ENCODE measurements at places on chromosomes 16 and 17.

GRCh38 chr16:912684-913613 is 57.8 kb downstream of the LMF1 start:
- DNase-seq = no peak

GRCh38 chr17:72004011-72004427 is 116.8 kb upstream of the SOX9 start:
- no peak for DNase-seq

DNA sequence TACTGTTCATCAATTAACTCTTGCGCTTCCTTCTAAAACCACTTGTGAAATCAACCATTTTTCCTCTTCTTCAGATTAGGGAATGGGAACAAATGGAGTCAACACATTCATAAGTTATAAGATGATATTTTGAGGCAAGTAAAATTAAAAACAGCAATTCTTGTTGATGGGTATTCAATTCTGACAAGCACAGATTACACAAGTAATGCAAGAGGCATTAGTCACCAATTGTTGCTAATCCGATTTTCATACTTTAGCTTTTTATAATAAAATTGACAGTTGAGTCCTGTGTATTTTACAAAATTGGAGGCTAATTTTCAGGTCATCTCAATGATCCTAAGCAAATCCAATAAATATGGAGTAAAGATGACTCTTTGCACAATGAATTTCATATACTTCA is 918.4 kb upstream of the SOX9 start:
- no peak for DNase-seq

GRCh38 chr17:80941743-80942422 is 49.8 kb upstream of the CHMP6 start:
- no peak for DNase-seq

DNA sequence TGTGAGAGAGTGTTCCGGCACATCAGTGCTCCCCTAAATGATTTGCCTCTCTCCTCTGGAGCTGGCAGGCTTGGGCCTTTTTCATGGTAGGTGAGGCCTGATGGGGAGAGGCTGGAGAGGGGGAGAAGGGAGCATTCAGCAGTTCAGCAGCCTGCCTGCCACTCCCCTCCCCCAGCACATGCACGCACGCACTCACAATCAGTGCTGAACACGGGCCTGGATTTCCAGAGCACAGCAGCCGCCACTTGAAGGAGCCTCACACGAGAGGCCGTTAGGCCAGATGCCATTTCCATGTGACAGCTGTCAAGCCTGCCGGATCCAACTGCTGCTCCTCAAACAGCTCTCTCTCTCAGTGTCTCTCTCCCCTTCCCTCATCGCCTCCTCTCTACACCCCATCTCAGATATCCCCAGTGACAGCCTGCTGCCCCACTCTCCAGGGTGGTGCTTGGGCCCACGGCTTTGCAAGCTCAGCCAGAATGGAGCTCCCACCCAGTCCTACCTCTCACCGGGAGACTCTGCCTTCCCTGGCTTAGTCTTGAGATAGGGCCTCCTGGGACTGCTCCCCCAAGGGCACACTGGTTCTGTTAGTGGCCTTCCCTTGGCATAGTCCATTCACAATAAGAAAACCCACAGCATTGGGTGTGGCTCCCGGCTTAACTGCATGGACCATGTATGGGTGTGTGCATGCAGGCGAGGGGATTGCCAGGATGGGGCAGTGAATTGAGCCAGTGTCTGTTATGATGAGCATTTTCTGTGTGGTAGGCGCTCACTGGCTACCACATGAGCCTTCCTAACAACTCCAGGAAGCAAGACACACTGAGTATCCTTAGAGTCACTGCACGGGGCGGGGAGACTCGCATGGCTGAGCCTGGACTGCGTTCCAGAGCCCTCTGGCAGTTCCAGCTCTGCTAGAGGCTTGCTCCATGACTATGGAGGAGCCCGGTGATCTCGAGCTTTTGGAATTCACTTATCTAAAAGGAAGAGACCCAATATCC is 226.2 kb downstream of the CCDC182 start:
- no peak for DNase-seq

GRCh38 chr16:27323781-27324561 is 10.2 kb downstream of the IL4R start:
- DNase-seq = no peak

DNA sequence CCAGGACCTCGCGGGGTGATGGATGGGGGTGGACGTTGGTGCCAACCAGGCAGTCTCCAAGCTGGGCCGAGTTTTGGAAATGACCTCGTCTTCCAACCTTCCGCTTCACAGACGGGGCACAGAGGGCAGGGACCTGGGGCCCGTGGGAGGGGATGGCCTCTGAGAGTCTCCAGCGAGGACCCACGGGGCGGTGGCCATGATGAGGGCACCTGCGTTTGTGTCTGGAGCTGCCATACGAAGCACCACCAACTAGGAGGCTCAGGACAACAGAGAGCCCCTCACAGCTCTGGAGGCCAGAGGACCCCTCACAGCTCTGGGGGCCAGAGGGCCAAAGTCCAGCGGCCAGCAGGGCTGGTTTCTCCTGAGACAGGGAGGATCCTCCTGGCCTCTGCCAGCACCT is 26.5 kb downstream of the SOX8 start:
- no peak for DNase-seq

DNA sequence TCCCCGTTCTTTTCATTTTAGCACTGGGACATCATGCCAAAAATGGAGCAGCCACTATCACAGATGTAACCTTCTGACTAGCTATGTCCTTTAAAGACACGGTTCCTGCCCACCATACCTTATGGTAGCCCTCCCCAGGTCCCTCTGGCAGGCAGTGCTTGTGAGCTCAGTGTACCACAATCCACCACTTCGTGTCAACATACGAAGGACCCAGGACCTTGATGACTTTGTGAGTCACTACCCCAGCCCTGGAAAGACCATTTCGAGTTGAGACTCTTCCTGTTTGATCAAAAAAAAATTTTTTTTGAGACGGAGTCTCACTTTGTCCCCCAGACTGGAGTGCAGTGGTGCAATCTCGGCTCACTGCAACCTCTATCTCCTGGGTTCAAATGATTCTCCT is 21.0 kb upstream of the FLCN start:
- no peak for DNase-seq

DNA sequence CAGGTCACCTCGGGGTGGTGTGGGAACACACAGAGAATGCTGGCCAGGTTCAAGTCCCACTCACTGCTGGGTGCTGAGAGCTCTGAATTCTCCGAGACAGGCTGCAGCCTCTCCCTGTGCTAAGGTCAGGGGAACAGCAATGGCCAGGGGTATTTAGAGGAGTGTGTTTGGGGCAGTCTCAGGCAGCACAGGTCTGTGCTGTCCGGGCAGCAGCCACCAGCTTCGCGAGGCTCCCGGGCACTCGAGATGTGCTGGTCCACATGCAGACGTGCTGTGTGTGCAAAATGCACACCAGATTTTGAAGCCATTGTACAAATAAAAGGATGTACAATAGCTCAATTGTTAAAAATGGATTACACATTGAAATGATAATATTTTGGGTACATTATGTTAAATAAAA is 7.1 kb downstream of the NHERF1 start:
- no peak for DNase-seq

DNA sequence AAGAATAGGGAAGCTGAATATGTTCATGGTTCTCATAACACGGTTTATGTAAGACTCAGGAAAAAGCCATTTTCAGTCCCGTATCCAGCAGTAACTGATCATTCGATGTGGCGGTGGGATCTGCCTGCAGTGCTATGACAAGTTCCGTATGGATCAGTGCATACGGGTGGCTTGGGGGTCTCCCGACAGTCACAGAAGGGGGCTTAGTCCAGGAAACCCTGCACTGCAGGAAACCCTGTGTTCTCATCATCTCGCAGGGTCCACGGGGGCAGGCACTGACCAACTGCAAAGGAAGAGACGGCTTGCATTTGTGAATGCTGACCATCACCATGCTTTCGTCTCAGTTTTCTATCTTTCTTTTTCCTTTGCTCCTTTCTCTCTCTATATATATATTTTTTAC is 7.7 kb downstream of the MTHFSD start:
- DNase-seq = no peak

DNA sequence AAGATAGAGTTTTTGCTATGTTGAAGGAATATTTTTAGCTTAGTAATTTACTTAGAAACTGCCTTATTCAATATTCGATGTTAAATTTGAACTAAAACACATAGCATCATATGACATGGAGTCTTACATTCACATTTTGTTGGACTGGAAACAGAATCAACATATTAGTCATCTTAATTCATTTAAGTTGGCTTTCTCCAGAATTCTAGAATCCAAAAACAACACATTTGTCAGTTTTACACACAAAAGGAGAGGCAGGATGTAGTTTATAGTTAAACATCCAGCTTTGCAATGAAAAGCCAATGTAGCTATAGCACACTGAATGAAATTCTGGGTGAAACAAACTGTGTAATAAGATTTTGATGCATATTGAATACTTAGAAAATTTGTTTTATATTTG is 43.3 kb downstream of the WWOX start:
- DNase-seq = no peak

- no peak for DNase-seq
These were observed 19.1 kb downstream of the WIPI1 start for GRCh38 chr17:68437979-68438822.

DNA sequence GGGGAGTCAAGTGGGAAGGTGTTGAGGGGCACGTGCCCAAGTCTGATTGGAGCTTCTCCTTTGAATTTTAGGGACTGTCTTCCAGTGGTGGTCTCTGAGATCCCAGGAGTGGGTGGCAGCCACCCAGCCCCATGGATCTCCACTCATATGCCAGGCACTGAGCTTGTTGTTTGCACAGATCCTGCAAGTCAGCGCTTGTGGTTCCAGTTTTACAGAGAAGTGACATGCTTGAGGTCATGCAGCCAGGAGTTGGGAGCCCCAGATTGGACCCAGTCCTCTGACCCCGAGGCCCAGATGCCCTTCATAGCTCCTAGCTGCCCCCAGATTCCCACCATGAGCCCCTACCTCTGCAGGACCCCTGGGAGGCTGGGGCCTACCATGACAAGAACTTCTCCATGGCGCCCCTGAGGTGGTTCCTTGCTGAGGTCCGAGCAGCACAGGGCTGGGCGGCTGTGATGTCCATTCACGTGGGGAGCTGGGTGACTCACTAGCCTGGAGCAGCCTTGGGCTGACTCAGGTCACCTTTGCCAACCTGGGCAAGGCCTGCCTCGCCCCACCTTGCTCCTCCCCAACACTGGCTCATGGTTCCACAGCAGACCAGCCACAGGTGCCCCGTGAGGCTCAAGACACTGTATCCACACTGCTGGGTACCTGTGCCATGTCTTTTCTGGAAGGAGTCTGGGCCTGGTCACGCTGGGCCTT is 47.4 kb downstream of the RAI1 start:
- DNase-seq = no peak

GRCh38 chr16:86553356-86553755 is 1.7 kb downstream of the MTHFSD start:
- DNase-seq = no peak

DNA sequence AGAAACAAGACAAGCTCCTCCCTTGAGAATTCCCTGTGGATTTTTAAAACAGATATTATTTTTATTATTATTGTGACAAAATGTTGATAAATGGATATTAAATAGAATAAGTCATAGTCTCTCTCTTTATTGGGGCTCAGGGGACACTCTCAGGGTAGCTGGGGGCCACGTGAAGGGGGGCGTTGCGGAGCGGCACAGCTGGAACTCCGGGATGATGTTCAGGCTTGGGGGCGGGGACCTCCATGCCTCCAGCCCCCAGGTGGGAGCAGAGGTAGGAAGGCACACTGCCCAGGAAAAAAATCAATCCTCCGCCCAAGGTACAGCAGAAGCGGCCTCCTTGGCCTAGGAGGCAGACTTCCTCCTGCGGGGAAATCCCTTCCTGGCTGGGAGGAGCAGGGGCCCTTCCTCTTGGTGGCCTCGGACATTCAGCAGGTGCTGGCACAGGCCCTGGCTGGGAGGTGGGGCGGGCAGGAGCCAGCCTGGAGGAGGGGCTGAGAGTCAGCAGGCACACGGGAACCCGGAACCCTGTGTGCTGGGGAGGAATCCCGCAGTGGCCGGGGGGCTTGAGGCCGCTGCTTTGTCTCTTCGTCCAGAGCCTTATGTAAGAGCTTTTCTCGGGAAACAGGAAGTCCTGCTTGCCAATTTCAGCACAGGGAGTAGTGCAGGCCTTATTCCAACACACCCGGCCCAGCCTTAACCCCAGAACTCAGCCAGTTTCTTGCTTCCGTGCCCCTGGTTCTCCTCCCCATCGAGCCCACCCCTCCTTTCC is 591 bp upstream of the TNFSF13 start:
- DNase-seq = no peak

GRCh38 chr17:12620200-12620720 is 45.4 kb upstream of the MYOCD start:
- no peak for DNase-seq

GRCh38 chr17:77798481-77798880 is 160.0 kb upstream of the TNRC6C start:
- DNase-seq = no peak

DNA sequence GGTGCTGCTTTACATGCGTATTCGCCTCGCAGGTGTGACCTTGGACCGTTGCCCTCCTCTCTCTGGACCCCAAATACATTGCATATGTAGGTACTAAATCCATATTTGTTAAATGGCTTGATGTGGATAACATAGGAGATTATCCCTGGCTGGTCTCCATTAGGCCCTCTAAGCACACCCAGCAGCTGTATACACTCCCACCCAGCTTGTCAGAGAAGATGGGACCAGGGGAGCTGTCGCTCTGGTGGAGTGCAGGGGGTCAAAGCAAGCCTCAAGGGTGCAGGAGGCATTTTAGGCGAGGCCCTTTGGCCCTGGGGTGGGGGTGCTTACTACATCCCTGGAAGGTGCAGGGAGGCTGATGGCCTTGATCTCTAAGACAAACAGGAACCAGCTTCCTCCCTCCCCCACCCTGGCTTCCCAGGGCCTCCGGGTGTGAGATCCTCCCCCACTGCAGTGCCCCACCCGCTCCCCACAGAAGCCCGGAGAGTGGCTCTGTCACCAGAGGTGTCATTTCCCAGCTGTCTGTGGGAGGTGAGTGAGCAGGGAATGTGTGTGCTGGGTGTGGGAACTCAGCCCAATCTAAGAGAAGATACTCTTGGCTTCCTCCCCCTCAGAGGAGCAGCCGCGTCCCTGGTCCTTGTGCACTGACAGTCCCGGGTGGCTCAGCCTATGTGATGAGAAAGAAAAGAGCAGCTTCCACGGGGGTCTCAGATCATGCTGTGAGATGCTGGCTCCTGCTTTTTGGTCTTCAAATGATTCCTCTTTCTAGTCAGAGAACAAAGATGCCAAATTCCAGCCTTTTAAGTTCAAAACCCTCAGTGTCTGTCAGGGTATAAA is 1.4 kb upstream of the VAMP2 start:
- peak; percentile 44 for DNase-seq

DNA sequence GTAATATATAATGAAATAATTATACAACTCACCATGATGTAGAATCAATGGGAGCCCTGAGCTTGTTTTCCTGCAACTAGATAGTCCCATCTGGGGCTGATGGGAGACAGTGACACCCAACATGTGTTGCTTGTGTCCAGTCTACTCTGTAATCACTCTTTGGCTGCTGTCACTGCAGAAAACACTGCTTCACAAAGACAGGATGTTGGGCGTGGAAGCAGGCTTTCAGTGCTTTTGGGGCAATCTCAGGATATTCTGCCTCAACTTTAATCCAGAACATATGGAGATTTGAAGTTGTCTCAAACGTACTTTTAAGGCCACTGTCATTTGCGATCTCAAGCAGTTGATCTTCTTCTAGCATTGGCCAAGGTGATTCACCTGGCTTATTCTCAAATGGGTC is 94.9 kb downstream of the CYTH1 start:
- no peak for DNase-seq

Data from activated CD4-positive, alpha-beta T cell treated with anti-CD3 and anti-CD28 coated beads, Interleukin-2, amount 50 U/mL, for 4 hours (primary cell).